CD4-positive, alpha-beta T cell treated with Interleukin-2 at 100 ng/mL for 4 hours (primary cell): ENCODE measurements at places on chromosomes 7 and 10.

GRCh38 chr10:102394801-102395399 is 605 bp upstream of the NFKB2 start:
- no peak for DNase-seq

- no peak for DNase-seq
Measured at GRCh38 chr7:28661826-28662595, 249.7 kb downstream of the CREB5 start.

DNA sequence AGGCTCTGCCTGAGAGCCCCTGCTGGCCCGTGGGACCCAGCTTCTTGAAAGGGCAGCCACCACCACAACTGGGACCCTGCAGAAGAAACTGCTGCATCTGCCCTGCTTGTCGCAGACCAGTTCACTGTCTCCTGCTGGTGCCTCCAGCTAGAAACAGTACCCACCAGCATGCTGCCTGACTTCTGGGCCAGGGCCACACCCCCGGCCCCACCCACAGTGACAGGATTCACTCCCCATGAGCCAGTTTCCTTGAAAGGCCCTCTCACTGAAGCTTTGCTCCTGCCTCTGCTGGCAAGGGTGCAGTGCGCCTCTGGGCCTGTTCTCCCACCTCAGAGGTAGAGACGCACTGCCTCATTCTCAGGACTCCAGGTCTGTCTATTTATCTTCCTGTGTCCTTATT is 32.4 kb downstream of the ANXA11 start:
- DNase-seq: no peak

GRCh38 chr10:118865998-118866693 is 111.4 kb upstream of the CACUL1 start:
- no peak for DNase-seq

GRCh38 chr7:44329081-44329480 is 3.7 kb upstream of the CAMK2B start:
- no peak for DNase-seq

DNA sequence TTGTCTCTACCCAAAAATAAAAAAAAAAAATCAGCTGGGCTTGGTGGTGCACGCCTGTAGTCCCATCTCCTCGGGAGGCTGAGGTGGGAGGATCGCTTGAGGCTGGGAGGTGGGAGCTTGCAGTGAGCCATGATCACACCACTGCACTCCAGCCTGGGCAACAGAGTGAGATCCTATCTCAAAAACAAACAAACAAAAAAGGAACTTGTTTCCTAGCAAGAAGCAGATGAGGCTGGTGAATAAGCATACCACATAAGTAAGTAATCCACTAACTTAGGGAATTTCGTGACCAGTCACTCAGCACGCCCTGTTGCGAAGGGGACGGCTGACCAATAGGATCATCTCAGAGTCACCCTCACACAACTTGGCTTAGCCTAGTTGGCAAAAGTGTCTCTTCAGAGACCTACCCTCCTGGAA is 64.6 kb downstream of the CUX1 start:
- no peak for DNase-seq

- DNase-seq: no peak
Measured at GRCh38 chr10:100480002-100480401, 17.2 kb downstream of the WNT8B start.

GRCh38 chr7:69245646-69246045 is 352.6 kb upstream of the AUTS2 start:
- DNase-seq: no peak

GRCh38 chr10:15313047-15313446 is 58.0 kb downstream of the FAM171A1 start:
- no peak for DNase-seq

GRCh38 chr7:116478834-116479233 is 20.7 kb upstream of the CAV2 start:
- DNase-seq: no peak

DNA sequence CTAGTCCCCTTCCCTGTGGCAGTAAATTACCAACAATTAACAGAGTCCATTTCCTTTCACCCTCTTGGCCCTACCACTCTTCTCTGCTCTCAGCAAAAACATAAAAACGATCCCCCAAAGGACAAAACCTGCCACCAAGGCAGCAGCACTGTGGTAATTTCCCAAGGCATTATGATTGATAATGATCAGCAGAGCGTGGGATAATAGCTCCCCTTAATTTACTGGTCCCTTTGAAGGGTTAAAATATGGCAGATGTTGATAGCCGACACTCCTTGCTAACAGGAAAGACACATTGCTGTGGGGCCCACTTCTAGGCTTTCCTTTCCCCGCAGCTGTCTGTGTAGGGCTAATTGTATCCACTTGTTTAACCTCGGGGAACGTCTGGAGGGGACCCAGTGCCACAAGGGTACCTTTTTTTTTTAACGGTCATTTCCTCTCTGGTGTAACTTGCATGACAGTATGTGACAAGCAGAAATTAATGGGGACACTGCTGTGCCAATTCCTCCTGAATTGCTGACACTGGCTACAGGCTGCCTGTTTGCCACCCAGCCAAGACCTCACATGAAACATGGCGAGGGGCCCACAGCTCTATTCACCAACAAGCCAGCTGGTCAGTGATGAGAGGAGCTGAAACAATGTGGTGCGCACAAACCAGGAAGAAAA is 81.3 kb downstream of the CDK6 start:
- DNase-seq: no peak

GRCh38 chr10:120423431-120424197 is 33.4 kb upstream of the PLPP4 start:
- DNase-seq: peak; percentile 5

DNA sequence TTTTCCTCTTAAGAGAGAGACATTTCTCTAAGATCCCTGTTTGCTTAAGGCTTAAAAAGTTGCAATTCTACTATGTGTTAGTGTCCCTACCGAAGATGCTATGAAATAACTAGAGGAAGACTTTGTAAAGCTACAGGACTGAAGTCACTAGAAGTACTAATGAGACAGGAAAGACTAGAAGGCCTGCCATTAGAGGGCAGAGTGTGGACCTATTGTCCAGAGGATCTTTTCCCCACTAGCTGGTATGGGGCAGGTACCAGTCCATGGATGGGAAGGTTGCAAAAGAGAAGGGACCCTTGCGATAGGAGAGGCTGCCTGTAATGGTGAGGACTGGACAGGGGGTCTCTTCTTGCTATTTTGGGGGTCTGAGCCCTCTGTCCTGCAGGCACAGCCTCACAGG is 178.1 kb downstream of the TMEM178B start:
- no peak for DNase-seq

GRCh38 chr7:101507791-101508252 is 121.3 kb downstream of the MYL10 start:
- DNase-seq: peak; percentile 1

DNA sequence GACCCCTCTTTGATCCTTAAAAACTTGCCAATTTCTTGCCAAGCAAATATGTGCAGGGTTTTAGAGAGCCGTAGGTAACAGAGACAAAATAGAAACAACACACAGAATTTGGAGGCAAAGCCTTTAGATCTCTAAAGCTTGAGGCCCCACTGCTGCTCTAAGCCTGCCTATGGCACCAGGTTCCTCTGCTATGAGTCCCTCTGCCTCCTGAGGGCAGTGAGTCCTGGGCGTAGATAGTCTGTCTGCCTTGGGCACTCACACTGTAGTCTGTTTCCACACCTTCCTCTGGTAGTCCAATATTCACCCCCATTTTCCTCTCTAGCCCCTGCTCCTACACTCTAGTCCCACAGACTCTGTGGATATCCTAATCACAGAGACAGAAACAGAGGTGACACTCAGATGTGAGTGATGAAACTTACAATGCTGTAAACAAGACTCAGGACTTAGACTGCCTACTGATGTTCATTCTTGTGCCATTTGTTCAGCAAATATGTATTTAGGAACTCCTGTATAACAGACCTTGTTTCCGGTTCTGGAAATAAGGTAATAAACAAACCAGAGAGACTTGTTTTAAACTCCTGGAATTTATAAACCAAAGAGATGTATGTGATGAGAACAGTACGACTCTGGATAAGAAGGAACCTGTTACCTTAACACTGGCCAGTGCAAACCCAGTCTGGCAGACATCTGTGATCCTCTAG is 153.3 kb upstream of the PRSS1 start:
- DNase-seq: no peak

- DNase-seq: peak; percentile 34
Measured at GRCh38 chr10:101441541-101442455, 87.8 kb downstream of the BTRC start.

GRCh38 chr10:11329062-11329673 is 282.3 kb downstream of the USP6NL start:
- DNase-seq: no peak

GRCh38 chr7:47943676-47944474 is 4.4 kb downstream of the PKD1L1 start:
- no peak for DNase-seq

DNA sequence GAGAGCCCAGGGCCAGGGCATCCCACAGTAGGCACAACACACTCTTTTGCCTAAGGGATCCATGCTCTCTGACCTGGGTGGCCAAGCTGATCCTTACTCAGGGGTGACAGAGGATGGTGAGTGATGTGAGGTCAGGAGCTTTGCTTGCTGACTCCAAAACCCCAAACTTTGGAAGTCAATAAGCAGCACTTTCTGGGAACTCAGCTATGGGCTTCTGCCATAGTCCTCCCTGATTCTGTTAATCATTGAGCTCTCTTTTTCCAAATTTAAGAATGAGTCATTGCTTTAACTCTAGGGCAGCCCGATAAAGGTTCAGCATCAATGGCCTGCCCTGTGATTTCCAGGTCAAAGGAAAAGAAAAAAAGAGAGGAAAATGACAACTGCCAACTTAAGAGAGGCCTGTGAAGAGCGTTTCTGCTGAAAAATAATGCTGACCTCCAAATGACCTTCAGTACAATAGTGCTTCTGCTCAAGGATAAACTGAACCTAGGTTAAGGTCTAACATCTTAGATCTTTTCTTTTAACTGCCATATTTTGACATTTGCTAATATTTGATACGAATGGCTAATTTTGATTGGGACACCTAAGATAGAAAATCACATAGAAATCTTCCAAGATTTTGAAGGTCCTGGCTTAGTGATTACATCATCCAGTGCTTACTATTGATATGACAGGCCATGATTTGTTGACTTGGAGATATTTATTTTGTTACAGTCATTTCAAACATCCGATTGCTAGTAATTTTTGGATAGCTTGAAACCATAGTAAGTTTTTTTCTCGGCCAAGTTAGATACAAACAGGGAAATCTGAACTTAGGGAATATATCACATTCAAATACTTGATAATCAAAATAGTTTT is 20.8 kb upstream of the RELN start:
- DNase-seq: no peak

DNA sequence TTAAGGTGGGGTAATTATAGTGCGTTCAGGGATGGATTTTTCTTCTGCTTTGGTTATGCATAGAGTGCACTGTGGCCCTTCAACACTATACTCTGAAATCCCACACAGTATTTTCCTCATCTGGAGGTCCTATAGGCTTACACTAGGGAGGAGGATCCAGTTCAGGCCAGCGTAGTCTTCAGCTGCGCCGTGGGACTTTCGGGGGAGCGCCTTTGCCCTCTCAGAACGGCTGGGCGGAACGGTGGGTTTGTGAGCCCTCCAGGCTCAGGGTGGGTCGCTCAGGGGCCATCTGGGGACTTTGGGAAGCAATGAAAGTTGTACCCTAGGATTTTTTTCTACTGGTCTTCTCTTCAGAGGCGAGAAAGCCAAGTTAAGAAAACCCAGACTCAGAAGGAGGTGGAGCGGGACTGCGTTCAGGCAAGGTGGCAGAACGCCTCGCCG is 652 bp upstream of the VPS26A start:
- no peak for DNase-seq

GRCh38 chr7:129136887-129137642 is 7.4 kb upstream of the TSPAN33 start:
- DNase-seq: peak; percentile 17

GRCh38 chr7:50632561-50633413 is 67.6 kb upstream of the DDC start:
- DNase-seq: peak; percentile 70

GRCh38 chr10:58723966-58724365 is 211.3 kb downstream of the BICC1 start:
- no peak for DNase-seq

DNA sequence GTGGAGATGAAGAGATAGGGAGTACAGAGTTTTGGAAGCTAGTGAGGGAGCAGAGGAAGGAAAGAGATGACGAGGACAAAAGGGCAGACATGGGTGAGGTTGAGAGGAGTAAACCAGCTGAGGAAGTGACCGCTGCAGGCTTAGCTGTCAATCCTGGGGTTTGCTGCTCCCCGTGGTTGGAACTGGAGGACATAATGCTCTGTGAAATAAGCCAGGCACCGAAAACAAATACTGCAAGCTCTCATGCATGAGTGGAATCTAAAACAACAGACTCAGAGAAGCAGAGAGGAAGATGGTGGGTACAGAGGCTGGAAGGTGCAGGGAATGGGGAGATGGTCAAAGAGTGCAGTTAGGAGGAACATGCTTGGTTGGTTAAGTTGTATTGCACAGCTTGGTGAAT is 482.2 kb upstream of the C7orf33 start:
- DNase-seq: no peak

DNA sequence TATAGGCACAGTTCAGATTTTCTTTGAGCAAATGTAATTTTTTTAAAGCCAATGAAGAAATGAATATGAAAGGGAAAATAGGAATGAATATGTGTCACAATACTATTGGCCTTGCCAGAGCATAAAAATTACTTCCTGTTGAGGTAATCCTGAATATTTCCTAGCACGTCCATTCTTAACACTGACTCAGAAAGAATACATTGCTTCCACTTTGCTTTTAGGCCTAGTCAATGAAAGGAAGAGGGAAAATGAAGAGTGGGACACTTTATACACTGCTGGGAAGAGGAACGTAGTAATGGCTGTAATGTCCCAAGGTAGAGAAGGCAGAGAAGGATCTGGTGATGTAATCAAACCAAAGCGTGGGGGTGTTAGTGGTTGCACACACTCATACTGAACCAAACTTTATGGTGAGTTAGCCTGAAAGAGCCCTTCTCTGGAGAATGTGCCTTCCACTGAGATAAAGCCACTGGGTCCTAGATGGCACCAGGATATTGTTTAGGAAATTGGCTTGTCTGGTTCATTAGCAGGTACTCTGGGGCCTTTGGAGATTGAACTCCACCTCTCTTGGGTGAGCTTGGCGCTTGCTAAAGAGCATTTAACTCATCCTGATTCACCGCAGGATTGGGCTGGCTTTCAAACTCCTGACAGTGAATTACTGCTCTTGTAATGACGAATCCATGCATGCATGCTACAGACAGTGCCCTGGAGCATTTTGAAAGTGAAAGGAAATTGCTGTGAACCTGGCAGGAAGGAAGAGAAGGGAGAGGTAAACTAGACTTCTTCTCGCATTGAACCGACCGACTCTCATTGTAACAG is 254.9 kb downstream of the KIAA1217 start:
- peak; percentile 15 for DNase-seq

DNA sequence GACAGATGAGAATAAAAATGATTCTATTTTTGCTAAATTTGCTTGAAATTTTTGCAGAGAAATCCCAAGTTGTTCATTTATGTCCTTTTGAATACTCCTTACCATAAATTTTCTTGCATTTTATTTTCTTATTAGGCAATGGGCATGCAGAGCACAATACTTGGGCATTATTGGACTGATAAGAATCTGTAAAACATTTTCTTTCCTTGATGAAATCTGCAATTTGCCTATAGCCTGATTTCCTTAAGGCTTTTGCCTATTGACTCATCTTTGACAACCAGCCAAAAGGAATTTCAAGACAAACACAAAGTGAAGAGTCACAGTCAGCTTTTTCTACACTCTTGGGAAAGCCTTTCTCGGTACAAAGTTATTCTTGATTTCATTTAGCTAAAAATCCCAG is 30.5 kb upstream of the GNAT3 start:
- DNase-seq: no peak

- no peak for DNase-seq
Measured at GRCh38 chr7:28544453-28545117, 132.3 kb downstream of the CREB5 start.
